ENCODE measurements at places on chromosomes 2 and 18.

- DNase-seq, result peak; percentile 79
These were observed 308.9 kb downstream of the PDE11A start for GRCh38 chr2:177763531-177764265.

- no peak for DNase-seq
These were observed 163.8 kb upstream of the MYCN start for GRCh38 chr2:15776629-15776919.

GRCh38 chr2:36785179-36785795, 88.8 kb downstream of the VIT start:
- DNase-seq, result no peak

DNA sequence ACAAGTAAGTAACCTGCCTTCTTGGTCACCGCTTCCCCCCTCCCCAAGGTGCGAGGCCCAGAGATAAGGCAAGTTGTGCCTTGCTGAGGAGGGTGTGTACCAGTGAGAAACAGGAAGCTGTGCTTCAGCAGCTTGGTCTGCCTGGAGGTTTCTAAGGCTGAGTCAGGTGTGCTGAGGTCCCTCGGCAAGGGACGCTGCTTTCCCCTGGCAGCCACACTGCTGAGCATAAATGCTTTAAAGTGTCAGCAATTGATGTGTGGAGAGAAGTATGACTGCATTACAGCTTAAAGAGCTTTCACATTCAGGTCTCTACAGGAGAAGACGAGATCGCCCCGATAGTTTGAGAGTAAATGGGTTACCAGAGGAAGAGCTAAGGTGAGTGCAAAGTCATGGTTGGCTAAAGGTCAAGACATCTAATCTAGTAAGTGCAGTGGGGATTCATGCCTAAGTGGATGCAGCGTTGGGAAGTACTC, 86.9 kb downstream of the LIMS1 start:
- DNase-seq, result no peak

- DNase-seq, result no peak
These were observed 226.7 kb upstream of the KLHL29 start for GRCh38 chr2:23158306-23158705.

- DNase-seq, result no peak
These were observed 172.5 kb downstream of the FIGN start for GRCh38 chr2:163563336-163563735.

DNA sequence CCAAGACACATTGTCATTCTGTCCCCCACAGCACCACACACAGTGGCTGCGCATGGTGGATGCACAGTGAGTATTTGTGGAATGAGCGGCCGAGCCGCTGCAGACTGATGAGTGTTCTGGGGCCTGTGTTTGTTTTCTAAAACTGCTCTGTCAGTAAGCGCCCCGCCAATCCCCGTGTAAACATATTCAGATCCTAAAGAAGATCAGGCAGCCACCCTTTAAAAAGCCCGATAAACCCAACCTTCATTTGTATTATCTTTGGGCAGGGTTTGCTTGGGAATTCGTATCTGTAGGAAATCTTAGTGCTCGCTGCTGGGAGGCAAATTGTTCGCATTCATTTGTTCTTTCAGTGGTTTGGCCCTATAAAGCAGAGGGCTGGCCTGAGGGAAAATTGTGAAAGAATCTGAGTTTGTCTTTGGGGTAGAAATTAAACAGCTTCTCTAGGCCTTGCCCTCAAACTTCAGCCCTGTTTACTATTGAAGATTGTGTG, 68.6 kb downstream of the TGOLN2 start:
- DNase-seq, result no peak

GRCh38 chr2:175792881-175793280, 209.2 kb downstream of the LNPK start:
- DNase-seq, result no peak

GRCh38 chr2:140295767-140296166, 1515.6 kb upstream of the NXPH2 start:
- no peak for DNase-seq

- DNase-seq, result no peak
These were observed 11.4 kb downstream of the GBX2 start for GRCh38 chr2:236156860-236157194.

- DNase-seq, result no peak
These were observed 423.8 kb upstream of the MEX3C start for GRCh38 chr18:51621113-51621863.

DNA sequence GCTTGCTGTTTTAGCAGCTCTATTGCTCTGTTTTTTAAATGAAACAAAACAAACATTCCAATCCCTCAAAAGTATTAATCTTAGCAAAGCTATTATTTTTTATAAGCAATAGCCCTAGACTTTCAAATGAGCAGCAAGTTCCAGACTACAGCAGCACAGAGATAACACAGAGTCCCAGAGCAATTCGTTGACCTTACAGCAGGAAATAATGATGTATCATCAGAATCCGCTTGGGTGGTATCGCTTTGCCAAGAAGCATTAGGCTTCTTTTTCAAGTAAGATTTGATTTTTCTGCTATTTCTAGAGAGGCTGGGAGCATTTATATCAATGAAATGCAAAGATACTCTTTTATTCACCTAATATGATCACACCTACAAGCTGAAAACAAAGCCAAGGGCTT, 209.7 kb downstream of the DLGAP1 start:
- DNase-seq, result no peak

DNA sequence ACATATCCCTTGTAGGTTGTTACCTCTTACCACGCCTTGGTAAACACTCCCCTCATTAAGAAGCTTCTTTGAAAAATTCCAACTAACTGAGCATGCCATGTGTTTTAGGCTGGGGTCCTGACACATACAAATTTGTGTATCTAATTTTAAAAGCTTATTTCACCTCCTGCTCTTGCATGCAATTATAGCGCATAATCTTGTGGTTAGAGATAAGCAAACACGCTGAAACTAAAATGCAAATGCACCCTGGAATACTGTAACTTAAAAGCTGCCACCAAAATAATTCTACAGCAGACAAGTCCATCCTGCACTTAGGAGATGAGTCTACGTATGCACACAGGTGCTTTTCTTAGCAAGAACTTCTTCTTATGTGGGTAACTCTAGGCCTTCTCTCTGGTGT, 990.2 kb downstream of the TSN start:
- DNase-seq, result no peak

DNA sequence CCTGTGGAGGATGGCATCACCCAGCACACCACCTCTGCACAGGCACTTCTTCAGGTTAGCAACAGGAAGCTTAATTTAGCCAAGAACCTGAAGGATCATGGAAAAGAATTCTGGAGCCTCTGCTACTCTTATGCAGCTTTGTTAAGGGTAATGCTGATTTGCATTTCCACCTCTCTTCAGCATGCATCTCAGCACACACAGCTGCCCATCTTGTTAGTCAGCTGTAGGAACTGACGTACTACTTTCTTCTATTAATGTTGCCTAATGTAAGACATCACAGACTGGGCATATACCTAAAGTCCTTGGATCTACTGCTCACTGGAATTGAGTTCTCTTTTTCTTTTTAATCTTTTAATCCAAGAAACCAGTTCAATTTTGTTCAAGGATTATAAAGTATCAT, 181.0 kb downstream of the SPP2 start:
- DNase-seq, result no peak

DNA sequence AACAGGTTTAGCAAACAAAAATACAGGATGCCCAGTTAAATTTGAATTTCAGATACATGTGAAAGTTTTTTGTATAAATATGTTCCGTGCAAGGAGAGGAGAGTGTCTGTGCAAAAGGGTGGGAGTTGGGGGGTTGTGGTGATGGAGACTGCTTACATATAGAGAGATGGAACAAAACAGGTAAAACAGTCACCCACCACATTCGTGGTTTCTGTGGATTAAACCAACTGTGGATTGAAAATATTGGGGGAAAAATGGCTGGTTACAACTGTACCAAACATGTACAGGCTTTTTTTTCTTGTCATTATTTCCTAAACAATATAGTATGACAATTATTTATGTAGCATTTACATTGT, 245.7 kb downstream of the TNS1 start:
- no peak for DNase-seq

DNA sequence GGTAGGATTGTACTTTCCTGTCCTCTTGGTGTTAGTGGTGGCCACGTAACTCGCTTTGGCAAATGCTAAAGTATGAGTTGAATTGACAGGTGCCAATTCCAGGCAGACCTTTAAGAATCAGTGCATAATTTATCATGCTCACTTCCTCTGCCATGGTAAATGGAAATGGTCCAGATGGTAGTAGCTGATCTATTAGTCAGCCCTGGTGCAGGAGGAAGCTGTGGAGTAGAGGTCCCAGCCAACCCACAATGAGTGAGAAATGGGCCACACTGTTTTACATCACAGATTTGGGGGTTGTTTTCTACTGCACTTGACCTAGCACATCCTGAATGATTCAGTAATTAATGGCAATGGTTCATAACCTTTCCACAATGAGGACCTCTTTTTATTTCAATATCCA, 104.4 kb downstream of the RGPD3 start:
- DNase-seq, result no peak

GRCh38 chr2:230778350-230779063, 65.9 kb downstream of the CAB39 start:
- DNase-seq, result no peak

GRCh38 chr2:9378433-9379390, 44.6 kb downstream of the ITGB1BP1 start:
- peak; percentile 84 for DNase-seq

DNA sequence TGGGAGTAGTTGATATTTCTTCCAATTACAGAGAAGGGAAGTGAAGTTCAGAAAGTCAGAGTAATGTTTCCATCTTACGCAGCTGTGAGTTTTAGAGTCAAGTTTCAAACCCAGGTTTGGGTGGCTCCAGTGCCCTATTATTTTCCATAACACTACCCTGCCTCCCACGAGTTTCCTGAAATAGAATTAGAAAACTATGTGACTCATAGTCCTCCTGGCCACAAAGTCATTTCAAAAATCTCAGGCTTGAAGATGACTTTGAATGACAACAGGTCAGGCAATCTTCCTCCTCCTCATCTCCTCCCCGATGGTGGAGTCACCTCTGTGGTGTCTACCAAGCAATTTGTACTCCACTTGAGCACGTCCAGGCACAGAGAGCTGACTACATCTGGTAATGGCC, 212.3 kb upstream of the TRIB2 start:
- DNase-seq, result no peak

DNA sequence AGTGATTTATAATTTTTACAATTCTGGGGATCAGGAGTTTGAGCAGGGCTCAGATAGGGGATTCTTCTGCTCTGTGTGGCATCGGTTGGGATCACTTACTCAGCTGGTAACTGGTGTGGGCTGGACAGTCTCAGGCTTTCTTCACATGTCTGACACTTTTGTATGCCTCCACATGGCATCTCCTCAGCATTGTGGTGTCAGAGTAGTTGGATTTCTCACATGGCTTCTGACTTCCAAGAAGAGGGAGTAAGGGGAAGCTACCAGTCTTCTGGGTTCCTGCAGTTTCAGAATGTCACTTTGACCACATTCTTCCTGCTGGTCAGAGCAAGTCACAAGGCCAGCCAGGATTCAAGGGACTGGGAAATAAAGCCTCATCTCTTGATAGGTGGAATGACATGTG, 55.6 kb downstream of the NCOA1 start:
- no peak for DNase-seq

- no peak for DNase-seq
These were observed 324.9 kb upstream of the SOX11 start for GRCh38 chr2:5367321-5367720.
